ENCODE measurements at places on chromosomes 4 and X.

GRCh38 chr4:31714238-31714637 lies 994.1 kb downstream of the PCDH7 start:
- DNase-seq, result no peak

GRCh38 chr4:98006814-98007412 lies 136.4 kb downstream of the STPG2 start:
- DNase-seq, result no peak

- no peak for DNase-seq
Measured at GRCh38 chrX:13081395-13082205, 37.2 kb upstream of the FAM9C start.

GRCh38 chrX:42944381-42944998 lies 166.5 kb upstream of the PPP1R2C start:
- DNase-seq, result no peak

DNA sequence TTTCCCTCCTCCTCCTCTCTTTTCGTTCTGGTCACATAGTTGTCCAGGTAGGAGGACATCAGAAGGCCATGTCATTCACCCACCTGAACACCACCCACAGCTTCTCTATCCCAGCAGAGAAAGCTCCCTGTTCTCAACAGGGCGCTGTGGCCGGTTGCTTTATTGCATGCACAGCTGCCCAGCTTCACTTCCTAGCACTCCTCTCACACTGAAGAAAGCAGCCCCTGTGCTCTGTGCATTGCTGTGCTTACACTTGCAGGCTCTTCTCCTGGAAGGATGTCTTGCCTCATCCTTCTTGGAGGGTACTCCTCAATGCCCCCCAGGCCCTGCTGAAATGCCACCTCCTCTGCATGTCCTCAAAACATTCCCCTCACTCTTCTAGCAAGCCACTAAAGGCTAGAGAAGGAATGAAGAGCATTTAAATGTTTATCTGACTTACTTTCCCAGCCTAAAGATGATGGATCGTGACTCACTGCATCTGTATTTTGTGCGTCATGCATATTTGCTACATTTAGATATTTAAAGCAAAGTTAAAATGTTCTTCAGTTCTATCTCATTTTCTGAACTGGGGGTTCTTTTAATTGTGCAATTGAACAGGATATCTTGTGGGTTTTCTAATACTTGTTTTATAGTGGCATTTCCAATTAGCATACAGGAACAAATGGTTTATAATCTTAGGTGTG lies 186.4 kb upstream of the PUDP start:
- no peak for DNase-seq

DNA sequence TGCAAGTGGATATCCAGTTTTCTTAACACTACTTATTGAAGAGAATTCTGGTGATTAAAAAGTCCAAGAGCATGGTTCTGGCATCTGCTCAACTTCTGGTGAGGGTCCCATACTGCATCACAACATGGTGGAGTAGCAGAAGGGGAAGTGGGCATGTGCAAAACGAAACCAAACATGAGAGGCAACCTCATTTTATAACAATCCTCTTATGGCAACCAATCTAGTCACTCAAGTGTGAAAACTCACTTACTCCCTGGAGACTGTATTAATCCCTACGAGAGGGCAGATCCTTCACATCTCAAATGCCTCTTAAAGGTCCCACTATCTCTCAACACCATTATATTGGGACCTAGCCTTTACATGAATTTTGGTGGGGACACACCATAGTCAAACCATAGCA lies 55.4 kb upstream of the TRO start:
- DNase-seq, result no peak

GRCh38 chrX:124098089-124098488 lies 136.6 kb downstream of the STAG2 start:
- no peak for DNase-seq

GRCh38 chr4:147733716-147734344 lies 1.9 kb downstream of the ARHGAP10 start:
- no peak for DNase-seq

- peak; percentile 20 for DNase-seq
Measured at GRCh38 chrX:64204701-64205440, 637 bp downstream of the AMER1 start.

GRCh38 chr4:139005774-139006173 lies 9.8 kb upstream of the NOCT start:
- DNase-seq, result no peak

DNA sequence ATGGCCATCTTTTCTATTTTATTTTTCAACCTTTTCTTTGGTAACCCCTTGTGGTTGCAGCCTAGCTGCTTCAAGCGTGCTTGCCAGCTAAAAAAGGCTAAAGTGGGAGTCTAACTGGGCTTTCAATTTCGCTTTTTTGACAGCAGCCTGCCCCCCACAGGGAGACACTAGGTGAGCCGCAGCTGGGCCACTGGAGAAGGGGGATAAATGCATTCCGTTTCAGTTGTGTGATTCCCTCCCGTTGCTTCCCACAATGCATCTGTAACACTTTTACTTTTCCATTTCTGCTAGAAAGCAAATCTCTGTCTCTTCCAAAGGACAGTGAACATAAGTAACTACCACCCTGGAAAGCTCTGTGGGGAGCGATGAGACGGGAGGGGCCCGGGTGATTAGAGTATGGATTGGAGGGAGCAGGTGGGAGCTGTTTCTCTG lies 86.3 kb upstream of the RAPGEF2 start:
- DNase-seq, result no peak

DNA sequence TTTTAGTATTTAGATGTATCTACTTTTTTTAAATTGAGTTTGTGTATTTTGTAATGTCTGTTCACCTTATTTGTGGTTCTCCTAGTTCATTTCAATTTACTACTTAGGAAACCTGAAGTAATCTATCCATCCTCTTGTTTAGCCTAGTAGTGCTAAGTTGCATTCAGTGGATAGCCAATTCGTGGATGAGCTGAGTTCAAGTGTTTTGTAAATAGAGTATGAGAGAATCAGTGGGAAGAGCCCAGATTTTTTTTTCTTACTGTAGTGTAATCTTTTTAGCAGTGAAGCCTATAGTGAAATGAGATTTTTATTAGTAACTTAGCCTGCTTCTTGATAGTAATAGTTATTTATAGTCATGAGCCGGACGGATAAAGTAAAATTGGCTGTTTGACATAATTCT lies 21.7 kb downstream of the STAG2 start:
- no peak for DNase-seq

GRCh38 chrX:37653397-37654085 lies 32.0 kb upstream of the XK start:
- no peak for DNase-seq

- no peak for DNase-seq
Measured at GRCh38 chrX:104370089-104370488, 115.4 kb upstream of the ESX1 start.

GRCh38 chr4:115873048-115873447 lies 759.6 kb upstream of the NDST4 start:
- no peak for DNase-seq

GRCh38 chr4:17846266-17846665 lies 35.5 kb downstream of the NCAPG start:
- no peak for DNase-seq

- no peak for DNase-seq
Measured at GRCh38 chr4:44425614-44426208, 22.9 kb downstream of the KCTD8 start.

DNA sequence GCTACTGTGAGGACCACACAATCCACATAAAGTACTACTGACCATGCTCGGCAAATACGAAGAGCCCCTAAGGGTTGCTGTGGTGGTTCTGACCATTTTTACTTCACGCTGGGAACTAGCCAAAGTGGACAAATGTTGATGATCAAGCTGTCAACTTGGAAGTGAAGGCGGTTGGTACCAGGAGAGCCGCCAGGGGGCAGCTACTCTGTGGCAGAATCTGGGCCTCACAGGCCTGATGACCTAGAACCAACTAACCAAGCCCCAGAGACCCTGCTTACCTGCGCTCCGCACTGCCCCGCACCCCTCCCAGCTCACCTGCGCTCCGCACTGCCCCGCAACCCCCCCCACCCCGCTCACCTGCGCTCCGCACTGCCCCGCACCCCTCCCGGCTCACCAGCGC lies 5.6 kb downstream of the GAK start:
- DNase-seq, result no peak

DNA sequence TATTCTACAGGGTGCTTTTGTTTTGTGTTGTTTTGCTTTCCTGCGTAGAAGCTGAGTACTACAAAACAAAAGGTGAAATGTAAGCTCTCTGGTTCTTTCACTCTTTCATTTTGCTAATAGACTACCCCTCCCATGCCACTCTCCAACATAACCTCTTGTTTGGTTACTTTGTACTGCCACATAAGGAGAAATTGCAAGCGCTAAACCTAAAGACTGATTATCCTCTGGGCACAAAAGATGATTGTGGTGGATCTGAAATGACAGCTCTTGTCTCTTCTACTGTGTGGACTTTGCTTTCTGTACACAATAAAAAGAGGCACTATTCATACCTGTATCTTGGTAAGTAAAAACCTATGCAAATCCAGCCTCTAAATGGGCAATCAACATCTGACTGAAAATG lies 5.3 kb downstream of the MBNL3 start:
- DNase-seq, result no peak

- DNase-seq, result no peak
Measured at GRCh38 chr4:143399113-143399949, 62.7 kb downstream of the GAB1 start.

DNA sequence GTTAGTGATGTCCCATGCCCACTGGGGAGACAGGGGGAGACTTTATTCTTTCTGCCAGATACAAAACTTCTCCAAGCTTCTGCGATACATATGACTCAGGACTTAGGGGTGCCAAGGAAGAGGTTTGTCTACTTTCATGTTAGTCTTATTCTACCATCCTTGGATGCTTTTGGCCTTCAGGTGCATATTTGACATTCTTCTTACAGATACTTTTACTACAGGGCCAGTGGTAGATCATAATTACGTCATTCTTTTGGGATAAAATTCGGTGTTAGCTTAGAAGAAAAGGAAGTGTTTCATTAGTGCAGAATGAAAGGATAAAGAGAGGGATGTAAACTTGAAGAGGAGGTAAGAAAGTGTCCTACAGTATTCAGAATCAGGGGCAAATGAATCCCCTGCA lies 245.2 kb downstream of the THOC2 start:
- no peak for DNase-seq

DNA sequence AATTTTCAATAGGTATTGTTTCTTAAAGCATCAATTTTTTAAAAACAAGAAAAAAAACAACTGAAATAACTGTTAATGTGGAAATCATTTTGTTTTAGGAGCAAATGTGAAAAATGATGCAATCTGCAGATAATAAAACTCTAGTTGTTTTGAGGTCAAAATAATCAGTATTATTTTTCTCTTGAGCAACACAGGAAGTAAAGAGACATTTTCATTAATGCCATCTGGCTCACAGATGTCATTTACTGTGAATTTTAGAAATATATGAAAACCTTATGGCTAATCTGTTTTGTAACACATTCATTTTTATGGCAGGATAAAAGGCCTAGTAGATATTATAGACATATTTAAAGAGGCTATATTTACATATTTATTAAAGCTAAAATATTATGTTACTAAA lies 141.6 kb downstream of the PCDH18 start:
- DNase-seq, result no peak

DNA sequence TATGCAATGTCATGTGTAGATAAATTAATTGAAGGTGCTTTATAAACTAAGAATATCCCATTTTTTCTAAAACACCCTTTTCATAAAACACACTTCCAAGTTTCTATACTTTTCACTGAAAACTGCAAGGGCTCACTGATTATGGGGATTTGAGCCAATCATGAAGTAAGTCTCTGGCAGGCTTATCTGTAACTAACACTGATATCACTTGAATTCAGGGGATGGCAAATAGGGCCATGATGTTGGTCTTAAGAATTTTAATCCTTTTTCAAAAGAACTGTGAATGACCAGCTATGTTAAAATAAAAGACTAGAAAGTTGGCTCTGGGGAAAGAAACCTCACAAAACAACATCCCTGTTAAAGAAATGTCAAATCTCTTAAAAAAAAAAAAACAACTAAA lies 13.0 kb upstream of the SEC24D start:
- no peak for DNase-seq

DNA sequence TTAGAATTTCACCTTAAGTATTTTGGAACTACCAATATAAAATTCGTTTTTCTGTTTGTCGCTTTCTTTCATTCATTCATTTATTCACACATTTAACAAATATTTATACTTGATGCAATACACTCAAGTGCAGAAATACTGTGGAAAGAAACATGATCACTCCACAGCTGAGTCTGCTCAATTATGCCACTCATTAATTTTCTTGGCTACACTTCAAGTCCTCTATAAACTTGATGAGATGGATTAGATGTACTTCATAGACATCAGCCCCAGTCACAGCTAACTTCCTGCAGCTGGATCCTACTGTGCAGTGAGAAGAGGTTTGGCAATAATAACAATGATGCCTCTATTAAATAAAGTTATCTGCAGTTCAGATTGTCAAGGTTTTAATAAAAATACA lies 208.1 kb downstream of the PDGFC start:
- DNase-seq, result no peak

DNA sequence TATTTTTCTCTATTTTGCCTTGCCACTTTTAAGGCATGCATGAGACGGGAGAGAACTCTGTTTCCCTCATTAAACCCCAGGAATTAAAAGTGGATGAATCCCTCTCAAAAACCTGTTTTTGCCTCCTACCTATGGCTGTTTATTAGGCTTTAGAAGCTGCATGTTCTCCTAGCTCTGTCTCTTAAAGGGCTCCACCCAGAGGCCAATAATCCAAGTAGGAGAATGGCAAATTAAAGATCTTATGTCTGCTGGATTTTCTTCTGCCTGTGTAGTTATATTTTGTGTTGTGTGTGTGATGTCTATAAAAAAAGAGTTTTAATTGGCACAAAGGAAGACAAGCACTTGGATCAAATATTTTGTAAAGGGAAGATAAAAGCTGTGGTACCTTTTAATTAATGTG lies 32.4 kb downstream of the MAGEC1 start:
- no peak for DNase-seq

- no peak for DNase-seq
Measured at GRCh38 chr4:86264241-86264640, 95.6 kb downstream of the MAPK10 start.

DNA sequence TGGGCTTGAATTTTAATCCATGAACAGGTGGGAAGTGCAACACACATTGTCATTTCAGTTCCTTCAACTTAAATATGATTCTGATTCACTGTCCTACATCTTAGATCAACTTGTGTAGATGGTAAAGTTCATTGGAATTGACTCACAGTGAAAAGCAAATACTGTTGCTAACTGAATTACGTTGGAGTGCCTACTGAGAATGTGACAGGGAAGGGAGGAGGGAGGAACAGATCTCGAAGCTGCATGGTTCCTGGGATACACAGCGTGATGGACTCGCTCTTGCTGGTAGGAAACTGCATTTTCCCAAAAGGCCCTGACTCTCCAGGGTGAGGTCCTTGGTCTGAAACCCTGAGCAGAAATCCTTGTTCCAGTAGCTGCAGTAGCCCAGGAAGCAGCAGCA lies 284.2 kb downstream of the USP46 start:
- DNase-seq, result no peak

- DNase-seq, result no peak
Measured at GRCh38 chr4:108352664-108353308, 184.1 kb upstream of the LEF1 start.

GRCh38 chr4:148780426-148781005 lies 338.3 kb upstream of the NR3C2 start:
- DNase-seq, result no peak

GRCh38 chrX:134418317-134419113 lies 41.5 kb upstream of the HPRT1 start:
- DNase-seq, result no peak
